ENCODE measurements at places on chromosomes 1 and 21. TPM values are rescaled to one million over a fixed set of nuclear protein-coding genes. Genes with fewer than 3 reads are reported as not detected.

The KCNJ6 gene
- not detected for total RNA-seq

The GRHL3 gene
- not detected for total RNA-seq

The DEPDC1 gene
- total RNA-seq: 24.5 TPM

The LRRC38 gene
- not detected for total RNA-seq

The S100A3 gene
- total RNA-seq: not detected

The GUK1 gene
- 260 TPM for total RNA-seq

The KPRP gene
- not detected for total RNA-seq

The PGLYRP3 gene
- not detected for total RNA-seq

- H3K4me3 ChIP-seq: no peak overlapping the region
- H3K27ac ChIP-seq: no peak overlapping the region
- H3K4me1 ChIP-seq: no peaks in the 10 kb centered on the region
- no peaks in the 10 kb centered on the region for H3K36me3 ChIP-seq
- H3K27me3 ChIP-seq: peaks cover 8% of the 10 kb centered on the region
These were observed 51.7 kb upstream of the AJAP1 start for GRCh38 chr1:4602462-4603294.

DNA sequence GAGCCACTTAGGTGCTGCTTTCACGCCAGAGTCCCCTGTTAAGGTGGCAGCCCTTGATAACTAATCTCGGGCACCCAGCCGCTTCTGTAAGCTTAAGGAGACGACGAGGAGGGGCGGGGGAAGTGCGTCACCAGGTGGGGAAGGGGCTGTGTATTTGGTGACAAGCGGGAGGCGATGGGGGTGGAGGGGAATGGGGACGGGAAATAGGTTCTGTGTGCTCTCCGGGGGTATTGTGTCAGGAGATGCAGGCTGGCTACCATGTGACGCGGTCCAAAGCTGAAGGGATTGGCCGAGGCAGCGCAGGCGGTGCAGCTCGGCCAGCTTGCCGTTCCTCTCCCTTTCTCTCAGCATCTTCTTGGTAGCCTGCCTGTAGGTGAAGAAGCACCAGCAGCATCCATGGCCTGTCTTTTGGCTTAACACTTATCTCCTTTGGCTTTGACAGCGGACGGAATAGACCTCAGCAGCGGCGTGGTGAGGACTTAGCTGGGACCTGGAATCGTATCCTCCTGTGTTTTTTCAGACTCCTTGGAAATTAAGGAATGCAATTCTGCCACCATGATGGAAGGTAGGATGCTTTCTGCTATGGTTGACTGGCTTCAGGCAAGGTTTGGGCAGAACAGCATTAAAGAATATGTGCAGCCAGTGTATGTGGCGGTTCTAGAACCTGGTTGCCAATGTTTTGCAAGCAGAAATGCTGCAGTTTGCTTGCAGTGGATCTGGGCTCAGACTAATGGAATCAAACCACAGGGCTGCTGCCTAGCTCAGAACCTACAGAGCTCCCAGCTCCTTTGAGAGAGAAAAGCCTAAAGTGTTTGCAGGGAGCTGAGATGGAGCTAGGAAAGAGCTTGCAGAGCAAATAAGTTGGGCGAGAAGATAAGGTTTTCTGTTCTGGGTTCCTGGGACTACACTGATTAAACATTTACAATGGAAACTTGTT is at the start of gene SGIP1:
SGIP1 (plus strand) TSS at position 350 of the 937 bp plus-strand sequence; CDS start at position 556, 206 bp downstream.
- peak within 1 kb of the TSS; percentile 42 for H3K4me3 ChIP-seq
- H3K27me3 ChIP-seq: peaks cover 59% of the 10 kb centered on the region
- no peaks in the 10 kb centered on the region for H3K36me3 ChIP-seq
- peaks cover 17% of the 10 kb centered on the region for H3K4me1 ChIP-seq

DNA sequence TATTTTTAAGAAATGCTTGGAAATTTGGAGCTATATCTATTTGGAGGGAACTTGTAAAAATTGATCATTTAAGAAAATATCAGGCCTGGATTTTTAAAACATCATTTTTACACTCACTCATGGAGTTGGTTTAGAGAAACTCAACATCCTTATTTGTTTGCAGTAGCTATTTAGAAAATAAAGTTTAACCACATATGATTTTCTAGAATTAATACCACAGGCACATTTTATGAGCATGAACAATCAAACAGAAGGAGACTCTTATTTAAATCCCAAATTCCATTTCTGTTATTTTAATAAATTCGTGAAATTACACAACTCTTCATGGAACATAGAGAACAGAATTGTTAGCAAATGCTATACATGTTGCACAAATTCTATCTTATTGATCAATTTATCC is 3.2 kb downstream of the CDKN2C start:
- H3K27ac ChIP-seq: no peak overlapping the region
- H3K4me1 ChIP-seq: peaks cover 34% of the 10 kb centered on the region
- peaks cover 56% of the 10 kb centered on the region for H3K36me3 ChIP-seq
- peaks cover 30% of the 10 kb centered on the region for H3K27me3 ChIP-seq

- H3K27me3 ChIP-seq: no peaks in the 10 kb centered on the region
- H3K4me3 ChIP-seq: peak overlapping the region; percentile 59
- peak overlapping the region; percentile 93 for H3K27ac ChIP-seq
- DNase-seq: peak; percentile 56
These were observed 7.8 kb upstream of the CHI3L2 start for GRCh38 chr1:111219557-111220286.

DNA sequence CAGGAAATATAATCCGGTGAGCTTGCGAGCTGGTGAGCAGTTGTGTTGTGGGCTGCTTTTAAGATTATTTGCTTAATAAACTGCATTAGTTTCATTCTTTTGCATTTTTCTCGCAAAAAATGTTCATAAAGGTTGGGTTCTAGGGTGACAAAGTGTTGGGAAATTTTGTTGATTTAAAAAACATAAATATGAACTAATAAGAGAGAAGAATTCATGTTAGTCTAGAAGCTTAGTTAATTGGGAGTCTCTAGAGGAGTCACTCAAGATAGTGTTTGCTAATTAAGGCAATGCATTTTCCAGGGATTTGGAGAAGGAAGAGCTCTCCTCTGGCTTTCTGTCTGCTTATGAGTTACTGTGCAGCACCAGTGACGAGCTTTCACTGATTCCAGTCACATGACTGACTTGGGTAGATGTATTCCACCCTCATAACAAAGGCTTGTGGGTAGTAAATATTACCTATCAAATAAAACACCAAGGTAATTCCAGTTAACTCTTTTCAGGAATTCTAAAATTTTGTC is 417.0 kb downstream of the PTBP2 start:
- no peaks in the 10 kb centered on the region for H3K27me3 ChIP-seq
- H3K4me3 ChIP-seq: no peak overlapping the region
- H3K27ac ChIP-seq: no peak overlapping the region

DNA sequence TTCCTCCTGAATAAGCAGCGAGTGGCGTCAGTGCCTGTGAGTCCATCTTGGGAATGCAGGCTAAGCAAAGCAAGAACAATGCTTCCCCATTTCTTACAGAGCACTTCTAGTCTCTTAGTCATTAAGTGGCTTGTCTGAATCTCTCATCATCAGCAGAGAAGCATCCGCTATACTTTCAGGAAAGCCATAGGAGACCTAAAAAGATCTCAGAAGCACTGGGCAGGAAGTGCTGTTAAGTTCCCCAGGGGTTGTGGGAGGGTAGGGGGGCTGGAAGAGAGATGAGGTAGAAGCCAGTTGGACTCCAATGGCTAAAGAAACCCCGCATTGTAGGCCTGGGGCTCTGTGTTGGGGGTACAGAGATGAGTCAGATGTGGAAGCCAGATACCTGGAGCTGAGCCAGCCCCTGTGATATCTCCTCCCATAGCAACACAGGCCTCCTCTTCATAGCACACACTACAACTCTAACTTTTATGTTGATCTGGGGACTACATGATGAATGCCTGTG is 44.9 kb downstream of the SYT6 start:
- DNase-seq: no peak
- no peaks in the 10 kb centered on the region for H3K36me3 ChIP-seq
- no peak overlapping the region for H3K27ac ChIP-seq
- peaks cover 15% of the 10 kb centered on the region for H3K4me1 ChIP-seq
- H3K4me3 ChIP-seq: no peak overlapping the region

DNA sequence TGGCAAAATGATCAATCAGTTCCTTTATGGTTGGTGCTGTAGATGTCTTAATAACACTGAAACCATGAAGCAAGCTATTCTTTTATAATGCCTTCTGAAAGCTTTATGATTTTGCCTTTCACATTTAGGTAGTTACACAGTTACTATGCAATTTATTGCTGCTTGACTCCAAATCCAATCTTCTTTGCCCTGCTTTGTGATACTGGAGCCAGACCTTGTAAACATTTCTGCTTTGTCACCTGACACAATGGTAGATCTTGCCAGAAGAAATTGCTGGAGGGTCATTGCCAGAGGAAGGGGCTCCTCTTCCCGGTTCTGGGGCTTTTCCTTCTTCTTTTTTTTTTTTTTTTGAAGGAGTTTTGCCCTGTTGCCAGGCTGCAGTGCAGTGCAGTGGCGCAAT is 40.5 kb upstream of the KLF17 start:
- no peak overlapping the region for H3K27ac ChIP-seq
- no peak overlapping the region for H3K4me3 ChIP-seq
- no peak for DNase-seq
- H3K4me1 ChIP-seq: no peaks in the 10 kb centered on the region
- peaks cover 15% of the 10 kb centered on the region for H3K27me3 ChIP-seq

DNA sequence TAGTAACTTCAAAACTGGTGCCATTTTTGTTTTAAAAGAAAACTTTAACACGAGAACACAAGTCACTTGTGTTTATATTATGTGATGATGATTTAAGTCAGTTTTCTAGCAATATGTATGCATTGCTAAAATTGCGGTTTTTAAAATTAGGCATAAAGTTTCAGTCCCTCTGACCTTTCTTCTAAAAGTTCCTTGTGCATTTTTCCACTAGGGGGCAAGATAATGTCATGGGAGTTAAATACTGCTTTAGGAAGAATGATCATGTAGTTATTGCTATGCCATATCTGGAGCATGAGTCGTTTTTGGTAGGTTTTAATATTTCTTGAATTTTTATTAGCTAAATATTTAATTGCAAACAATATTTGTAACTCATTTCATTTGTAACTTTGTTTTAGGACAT is 10.7 kb downstream of the CDC7 start:
- H3K27ac ChIP-seq: no peak overlapping the region
- peaks cover 21% of the 10 kb centered on the region for H3K4me1 ChIP-seq
- no peak overlapping the region for H3K4me3 ChIP-seq

DNA sequence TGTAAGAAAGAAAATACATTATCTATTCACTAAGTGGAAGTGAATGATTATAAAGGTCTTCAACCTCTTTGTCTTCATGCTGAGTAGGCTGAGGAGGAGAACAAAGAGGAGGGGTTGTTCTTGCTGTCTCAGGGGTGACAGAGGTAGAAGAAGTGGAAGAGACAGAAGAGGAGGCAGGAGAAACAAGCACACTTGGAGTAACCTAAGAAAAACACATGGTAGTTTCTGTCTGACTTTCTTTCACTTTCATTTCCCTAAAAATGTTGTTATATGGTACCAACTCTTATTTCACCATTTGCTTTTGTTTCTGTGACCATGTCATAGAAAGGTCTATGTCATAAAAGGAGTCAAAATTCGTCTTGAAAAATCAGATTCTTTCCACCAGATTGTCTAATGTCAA is 696.6 kb upstream of the BRINP3 start:
- peak overlapping the region; percentile 78 for H3K27ac ChIP-seq
- no peaks in the 10 kb centered on the region for H3K27me3 ChIP-seq
- peaks cover 10% of the 10 kb centered on the region for H3K4me1 ChIP-seq
- no peak for DNase-seq
- no peaks in the 10 kb centered on the region for H3K36me3 ChIP-seq

DNA sequence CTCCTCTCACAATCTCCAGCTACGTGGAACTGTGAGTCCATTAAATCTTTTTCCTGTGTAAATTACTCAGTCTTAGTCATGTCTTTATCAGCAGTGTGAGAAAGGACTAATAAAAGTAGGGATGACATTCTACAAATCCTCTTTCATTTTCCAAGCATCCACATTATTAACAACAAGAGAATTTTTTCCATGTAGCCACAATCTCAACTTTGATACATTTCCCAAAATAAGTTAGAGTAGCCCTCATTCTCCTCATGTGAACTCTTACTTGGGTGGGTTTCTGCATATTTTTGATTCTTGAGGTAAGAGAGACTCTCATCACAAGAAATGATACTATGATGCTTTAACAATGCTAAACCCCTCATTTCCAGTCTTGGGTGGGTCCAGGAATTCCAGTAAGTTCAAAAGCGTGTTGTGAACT is 52.8 kb downstream of the TNFSF18 start:
- no peaks in the 10 kb centered on the region for H3K36me3 ChIP-seq
- no peak for DNase-seq
- H3K4me1 ChIP-seq: no peaks in the 10 kb centered on the region
- no peak overlapping the region for H3K4me3 ChIP-seq
- H3K27me3 ChIP-seq: peaks cover 6% of the 10 kb centered on the region
- no peak overlapping the region for H3K27ac ChIP-seq

GRCh38 chr1:226688056-226688748 is 50.9 kb downstream of the ITPKB start:
- peak overlapping the region; percentile 71 for H3K27ac ChIP-seq
- peaks cover 74% of the 10 kb centered on the region for H3K36me3 ChIP-seq

DNA sequence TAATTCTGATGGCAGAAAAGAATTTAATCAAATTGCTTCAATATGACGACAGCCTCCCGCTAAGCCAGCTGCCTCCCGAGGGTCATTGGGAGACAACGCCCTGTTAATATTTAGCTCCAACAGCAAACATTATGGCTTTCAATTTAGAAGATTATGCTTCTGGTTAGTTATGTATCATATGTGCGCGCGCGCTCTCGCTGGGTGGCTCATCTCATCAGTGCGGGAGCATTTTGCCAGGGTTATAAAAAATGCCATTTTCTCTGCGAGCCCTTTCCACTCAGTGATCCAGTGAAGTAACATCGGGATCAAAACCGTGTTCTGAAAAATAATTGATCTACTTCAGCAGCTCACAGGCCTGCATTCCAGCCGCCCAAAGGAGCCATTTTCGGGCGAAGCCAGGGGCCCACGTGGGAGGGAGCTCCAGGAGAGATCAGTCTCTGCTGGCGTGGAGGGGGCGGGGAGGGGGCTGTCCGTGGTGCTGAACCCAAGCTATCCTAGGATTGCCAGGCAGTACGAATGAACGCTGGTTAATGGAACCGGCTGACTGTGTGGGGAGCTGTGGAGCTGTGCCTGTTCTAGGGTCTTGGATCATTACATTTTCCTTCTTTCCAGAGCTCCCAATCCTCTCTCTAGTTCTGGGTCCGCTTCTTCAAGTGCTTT is 219.1 kb upstream of the ZC3H12A start:
- DNase-seq: peak; percentile 20
- no peak overlapping the region for H3K4me3 ChIP-seq
- no peaks in the 10 kb centered on the region for H3K4me1 ChIP-seq
- no peaks in the 10 kb centered on the region for H3K36me3 ChIP-seq
- H3K27me3 ChIP-seq: peaks cover 16% of the 10 kb centered on the region
- no peak overlapping the region for H3K27ac ChIP-seq

All from activated CD4-positive, alpha-beta T cell treated with anti-CD3 and anti-CD28 coated beads, Interleukin-2, amount 10 ng/mL, durations not matched to agents 7 days and 5 days (primary cell).